ENCODE measurements at places on chromosomes 1 and 21.

DNA sequence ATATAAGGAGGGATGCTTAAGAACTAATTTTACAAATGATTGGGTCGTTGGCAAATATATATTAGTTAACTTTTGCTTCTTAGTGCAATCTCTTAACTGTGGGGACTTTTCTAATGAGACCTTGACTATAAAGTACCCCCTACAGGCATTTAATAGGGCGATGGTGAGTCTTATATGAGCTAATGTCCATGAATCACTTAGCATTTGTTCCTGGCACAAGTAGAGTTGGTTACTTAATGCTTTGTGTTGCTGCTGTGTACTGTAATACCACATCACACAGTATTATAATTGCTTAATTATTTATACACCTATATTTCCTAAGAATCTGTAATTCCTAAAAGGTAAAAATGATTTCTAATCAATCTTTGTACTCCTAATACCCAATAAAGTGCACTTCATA is 25.3 kb upstream of the TMCO1 start:
- DNase-seq: no peak

- DNase-seq: no peak
Observed at GRCh38 chr1:117250061-117250606, 39.4 kb upstream of the VTCN1 start.

DNA sequence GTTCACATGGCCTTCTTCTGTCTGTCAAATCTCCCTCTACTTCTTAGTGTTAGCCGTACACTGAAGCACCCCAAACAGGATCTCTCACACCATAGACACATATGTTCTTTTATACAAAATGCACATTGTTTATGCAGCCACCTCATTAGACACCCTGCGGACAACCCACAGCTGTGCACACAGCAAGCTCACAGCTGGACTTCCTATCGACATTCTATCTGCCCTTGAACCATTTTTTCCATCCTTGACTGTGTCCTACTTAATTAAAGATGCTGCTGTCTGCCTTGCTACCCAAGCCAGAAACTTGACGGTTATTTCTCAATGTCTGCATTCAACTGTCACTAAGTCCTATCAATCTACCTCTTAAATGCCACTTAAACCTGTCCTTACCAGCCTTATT is 3.2 kb upstream of the ZBTB21 start:
- no peak for DNase-seq

GRCh38 chr1:184888505-184888904 is 85.8 kb downstream of the NIBAN1 start:
- DNase-seq: no peak

GRCh38 chr1:26373789-26374188 is 1.2 kb upstream of the ZNF683 start:
- no peak for DNase-seq

GRCh38 chr1:9417695-9418094 is 121.6 kb upstream of the SLC25A33 start:
- DNase-seq: no peak

DNA sequence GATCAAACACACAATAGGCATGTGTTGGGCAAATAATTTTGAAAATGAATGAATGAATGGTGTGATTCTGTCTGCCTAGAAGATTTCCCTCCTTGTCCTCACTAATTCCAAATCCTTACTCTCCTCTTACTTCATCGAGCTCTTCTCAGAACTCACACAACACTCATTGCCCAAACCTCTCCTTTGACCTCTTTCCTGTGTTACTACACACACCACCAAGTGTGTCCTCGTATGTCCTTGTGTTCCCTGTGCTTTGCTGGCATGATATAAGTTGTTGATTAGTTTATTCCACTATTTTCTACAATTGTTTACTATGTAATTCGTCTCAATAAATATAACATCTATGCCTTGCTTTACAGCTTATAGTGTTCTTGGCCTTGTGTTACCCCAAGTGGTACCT is 41.4 kb upstream of the GALNT2 start:
- no peak for DNase-seq

DNA sequence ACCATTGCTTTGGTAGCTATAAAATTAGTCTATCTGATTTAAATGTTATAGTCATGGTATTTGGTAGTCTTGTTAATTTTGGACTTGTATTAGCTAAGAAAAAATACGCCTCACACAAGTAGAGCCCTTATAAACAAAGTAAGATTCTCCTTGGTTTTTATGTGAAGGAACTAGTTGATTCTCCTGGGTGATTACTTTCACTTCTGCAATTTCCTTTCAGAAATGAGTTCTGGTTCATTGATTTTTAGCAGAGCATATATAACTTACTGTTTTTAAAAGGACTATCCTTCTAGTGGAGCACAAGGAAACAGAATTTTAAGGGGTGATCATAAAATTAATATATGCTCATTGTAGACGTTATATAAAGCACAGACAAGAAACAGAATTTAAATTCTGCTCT is 120.1 kb downstream of the BACH1 start:
- DNase-seq: no peak

DNA sequence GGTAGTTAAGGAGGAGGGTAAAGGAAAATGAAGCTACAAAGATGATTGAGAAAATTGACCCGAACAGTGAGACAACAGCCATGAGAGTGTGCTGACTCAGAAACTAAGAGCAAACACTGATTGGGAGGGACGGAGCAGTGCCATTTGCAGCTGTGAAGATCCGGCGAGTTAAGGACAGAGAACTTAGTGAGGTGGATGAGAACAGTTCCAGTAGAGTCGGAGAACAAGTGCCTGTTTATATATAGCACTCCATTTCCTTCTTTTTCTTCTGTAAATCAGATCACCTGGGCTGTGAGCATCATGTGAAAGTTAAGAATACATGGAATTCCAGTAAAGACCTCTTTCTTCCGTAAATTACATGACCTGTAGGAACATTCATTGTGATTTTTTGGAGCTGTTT is 145.7 kb downstream of the KCNK2 start:
- no peak for DNase-seq

DNA sequence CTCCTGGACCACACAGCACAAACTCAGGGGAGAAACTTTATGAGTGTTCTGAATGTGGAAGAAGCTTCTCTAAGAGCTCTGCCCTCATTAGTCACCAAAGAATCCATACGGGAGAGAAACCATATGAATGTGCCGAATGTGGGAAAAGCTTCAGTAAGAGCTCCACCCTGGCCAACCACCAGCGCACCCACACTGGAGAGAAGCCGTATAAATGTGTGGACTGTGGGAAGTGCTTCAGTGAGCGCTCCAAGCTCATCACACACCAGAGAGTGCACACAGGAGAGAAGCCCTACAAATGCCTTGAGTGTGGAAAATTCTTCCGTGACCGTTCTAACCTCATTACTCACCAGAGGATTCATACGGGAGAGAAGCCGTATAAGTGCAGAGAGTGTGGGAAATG is 22.5 kb downstream of the ZSCAN20 start:
- no peak for DNase-seq

- DNase-seq: no peak
Observed at GRCh38 chr1:242205622-242206489, 207.0 kb upstream of the MAP1LC3C start.

GRCh38 chr1:62384276-62385005 is 52.4 kb upstream of the USP1 start:
- no peak for DNase-seq

GRCh38 chr1:165871311-165872067 is 44.1 kb downstream of the UCK2 start:
- DNase-seq: no peak

GRCh38 chr1:53305650-53306049 is 22.2 kb downstream of the LRP8 start:
- no peak for DNase-seq

GRCh38 chr1:37596182-37596667 is 488 bp upstream of the GNL2 start:
- DNase-seq: no peak

DNA sequence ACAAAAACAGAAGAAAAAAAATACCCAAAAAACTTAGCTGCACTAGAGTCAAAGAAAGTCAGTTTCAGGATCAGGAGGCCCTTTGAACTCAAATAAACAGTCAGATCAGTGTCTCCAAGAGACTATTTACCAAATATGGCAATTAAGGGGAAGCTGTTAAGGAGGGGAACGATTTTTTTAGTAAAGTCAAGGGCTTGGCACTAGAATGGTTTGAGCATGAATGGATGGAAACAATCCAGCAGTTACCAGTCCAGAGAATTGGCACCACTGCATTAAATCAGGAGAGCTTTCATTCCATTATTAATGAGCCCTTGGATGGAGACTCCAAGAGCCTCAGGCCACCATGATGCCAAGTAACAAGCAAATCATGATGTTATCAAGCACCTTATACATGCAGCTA is 7.2 kb downstream of the TRAPPC3 start:
- DNase-seq: no peak

DNA sequence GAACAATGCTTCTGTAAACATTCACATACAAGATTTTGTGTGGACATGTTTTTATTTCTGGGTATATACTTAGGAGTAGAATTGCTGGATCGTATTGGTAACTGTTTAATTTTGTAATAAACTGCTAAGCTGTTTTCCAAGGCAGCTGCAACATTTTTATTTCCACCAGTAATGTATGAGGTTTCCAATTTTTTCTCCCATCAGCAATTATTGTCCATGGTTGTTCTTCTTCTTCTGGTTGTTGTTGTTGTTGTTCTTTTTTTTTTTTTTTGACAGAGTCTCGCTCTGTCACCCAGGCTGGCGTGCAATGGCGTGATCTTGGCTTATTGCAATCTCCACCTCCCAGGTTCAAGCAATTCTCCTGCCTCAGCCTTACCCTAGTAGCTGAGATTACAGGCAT is 26.9 kb downstream of the ZYG11B start:
- no peak for DNase-seq

GRCh38 chr1:58926152-58926551 is 142.3 kb upstream of the JUN start:
- DNase-seq: no peak

GRCh38 chr1:39678889-39679288 is 7.0 kb upstream of the NT5C1A start:
- DNase-seq: no peak

DNA sequence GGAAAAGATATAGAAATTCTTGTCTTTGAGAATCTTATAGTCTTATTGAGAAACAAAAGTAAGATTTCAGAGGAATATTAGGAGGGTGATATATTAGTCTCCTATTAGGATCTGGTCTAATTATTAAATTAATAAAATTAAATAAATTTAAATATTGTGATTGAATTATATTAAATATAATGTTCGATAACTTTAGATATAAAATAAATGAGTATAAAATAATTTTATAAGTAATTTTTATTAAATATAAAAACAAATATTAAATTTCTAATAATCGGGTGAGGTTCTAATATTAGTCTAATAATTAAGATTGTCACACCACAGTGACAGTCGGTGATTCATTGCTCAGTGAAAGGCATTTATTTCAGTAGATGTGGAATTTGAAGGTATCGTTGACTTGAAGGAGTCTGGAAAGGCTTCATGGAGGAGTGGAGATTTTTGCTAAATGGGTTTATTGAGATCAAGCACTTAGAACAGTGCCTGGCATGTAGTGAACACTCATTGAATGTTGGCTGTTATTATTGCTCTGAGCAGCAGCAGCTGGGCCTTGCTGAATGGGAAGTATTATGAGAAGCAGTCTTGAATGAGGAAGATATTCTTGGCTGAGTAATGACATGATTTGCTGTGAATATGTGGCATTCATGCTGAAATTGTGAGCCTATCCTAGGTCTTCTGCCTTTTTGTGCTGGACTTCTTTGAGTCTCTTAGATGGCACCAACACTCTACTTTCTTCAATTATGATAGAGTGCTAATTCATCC is 74.6 kb downstream of the USP25 start:
- no peak for DNase-seq

GRCh38 chr21:36608041-36608896 is 90.6 kb upstream of the SIM2 start:
- no peak for DNase-seq

DNA sequence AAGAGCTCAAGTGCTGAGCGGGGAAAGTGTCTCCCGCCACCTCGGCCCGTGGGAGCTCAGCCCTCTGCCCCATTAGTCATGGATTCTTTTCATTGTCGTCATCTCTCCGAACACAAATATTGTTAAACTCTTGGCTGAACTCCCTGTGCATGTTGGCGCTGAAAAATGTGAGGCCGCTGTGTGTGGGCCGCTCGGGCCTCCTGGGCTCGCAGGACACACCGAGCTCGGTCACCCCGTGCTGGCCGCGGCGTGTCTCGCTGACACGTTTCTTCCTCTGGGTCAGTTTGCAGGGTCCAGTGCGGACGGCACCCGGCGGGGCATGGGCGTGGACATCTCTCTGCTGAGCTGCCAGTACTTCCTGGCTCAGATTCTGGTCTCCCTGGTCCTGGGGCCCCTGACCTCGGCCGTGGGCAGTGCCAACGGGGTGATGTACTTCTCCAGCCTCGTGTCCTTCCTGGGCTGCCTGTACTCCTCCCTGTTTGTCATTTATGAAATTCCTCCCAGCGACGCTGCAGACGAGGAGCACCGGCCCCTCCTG is 25.6 kb downstream of the SLC45A1 start:
- DNase-seq: no peak

GRCh38 chr1:32393832-32394140 is 455 bp downstream of the BSDC1 start:
- no peak for DNase-seq

- no peak for DNase-seq
Observed at GRCh38 chr1:212260557-212261355, 24.5 kb upstream of the PPP2R5A start.

DNA sequence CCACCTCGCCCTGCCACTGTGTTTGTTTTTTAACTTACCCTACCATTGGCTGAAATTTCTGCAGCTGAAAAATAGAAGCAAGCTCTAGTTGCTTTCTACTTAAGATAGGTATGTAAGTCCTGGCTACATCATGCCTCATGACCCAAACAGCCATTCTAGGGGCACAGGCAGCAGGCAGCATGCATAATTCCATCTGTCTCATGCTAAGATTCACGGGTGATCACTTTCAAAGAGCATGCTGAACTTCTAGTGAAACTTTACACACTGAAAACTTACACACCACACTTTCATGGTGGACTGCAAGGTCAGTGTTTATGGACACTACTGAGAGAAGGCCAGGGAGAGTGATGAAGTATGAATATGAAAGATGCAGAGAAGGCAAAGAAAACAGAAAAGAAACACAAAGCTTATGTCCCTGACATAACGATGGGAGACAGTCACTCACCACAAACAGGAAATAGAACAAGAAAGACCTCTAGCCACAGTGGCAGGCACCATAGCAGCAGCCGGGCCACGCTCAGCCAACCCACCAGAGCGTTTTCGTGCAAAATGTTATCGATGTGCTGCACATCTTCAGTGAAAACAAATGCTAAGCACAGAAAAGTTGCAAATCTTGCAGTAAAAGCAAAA is 102.3 kb upstream of the TIAM1 start:
- peak; percentile 16 for DNase-seq

DNA sequence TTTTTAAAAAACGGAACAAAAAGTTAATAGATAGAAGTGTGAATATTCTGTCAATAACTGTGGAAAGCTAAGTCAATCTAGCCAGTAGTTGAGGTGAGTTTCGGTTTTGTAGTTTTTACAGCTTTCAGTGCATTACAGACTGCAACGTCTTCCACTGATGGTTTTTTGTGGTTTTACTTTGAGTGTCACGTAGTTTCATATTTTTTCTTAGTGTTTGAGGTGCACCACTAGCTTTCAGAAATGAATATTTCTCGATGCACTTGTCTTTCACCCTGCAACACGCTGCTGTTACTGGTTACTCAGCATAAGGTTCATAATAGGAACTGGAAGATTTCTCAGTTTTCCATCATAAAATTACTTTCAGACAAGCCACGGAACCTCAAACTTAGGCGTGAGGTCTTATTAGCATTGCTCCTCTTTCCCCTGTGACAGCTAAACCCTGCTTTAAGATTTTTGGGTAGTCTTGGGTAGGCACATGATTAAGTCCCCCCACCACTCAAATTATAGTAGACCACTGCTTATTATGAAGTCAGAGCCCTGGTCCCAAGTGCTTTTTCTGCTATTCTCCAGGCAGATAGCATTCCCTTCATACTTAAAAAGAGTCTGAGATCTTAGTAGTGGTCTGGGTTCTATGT is 1412.7 kb downstream of the KCNT2 start:
- no peak for DNase-seq

All from activated naive CD4-positive, alpha-beta T cell (primary cell).